ENCODE measurements at places on chromosomes 4 and X. TPM values are rescaled to one million over a fixed set of nuclear protein-coding genes. Genes with fewer than 3 reads are reported as not detected.

DNA sequence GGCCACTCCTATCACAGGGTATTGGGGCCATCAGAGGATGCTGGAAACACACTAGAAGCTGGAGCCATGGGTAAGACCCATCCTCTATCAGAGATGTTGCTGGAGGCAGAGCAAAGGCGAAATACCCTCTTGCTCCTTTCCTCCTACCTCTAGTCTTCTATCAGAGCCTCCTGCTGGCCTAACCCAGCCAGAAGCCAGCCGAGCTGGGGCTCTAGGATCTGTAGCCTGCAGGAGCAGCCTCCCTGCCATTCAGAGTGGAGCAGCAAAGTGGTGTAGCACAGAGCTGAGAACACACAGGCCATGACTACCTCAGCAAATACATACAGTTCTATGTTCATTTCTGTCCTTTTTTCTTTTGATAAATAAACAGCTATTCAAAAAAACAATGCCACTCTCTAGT is 35.7 kb downstream of the GATB start:
- no peaks in the 10 kb centered on the region for H3K36me3 ChIP-seq
- DNase-seq = peak; percentile 41
- no peak overlapping the region for H3K27ac ChIP-seq
- H3K27me3 ChIP-seq = no peaks in the 10 kb centered on the region

GRCh38 chr4:165059386-165059785 is 5.7 kb downstream of the TRIM75 start:
- H3K4me1 ChIP-seq = no peaks in the 10 kb centered on the region
- H3K27ac ChIP-seq = no peak overlapping the region
- no peak for DNase-seq
- no peak overlapping the region for H3K4me3 ChIP-seq
- no peaks in the 10 kb centered on the region for H3K27me3 ChIP-seq

GRCh38 chrX:50801135-50801534 is 12.9 kb downstream of the SHROOM4 start:
- H3K4me3 ChIP-seq = no peak overlapping the region
- H3K36me3 ChIP-seq = no peaks in the 10 kb centered on the region
- peaks cover 9% of the 10 kb centered on the region for H3K4me1 ChIP-seq
- no peaks in the 10 kb centered on the region for H3K27me3 ChIP-seq
- no peak for DNase-seq

DNA sequence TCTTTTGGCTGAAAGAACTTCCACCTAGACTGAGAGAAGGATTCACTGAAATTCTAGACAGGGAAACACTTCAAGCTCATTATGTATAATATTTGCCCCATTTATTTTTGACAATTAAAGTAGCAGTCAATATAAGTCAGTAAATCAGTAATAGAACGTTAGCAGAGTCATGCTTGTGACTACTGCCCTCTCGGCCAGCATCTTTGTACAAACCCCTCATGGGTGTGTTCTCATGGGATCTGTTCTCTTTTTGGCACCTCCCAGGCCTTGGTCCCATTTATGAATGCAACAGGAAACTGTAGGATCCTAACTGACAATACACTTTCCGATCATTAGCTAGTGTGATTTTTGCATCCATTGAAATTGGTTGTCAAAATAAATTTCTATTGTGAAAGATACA is 2.9 kb downstream of the MSL3 start:
- no peak for DNase-seq
- peaks cover 13% of the 10 kb centered on the region for H3K27me3 ChIP-seq
- no peak overlapping the region for H3K4me3 ChIP-seq
- no peaks in the 10 kb centered on the region for H3K36me3 ChIP-seq
- H3K27ac ChIP-seq = no peak overlapping the region

TMEM255A gene
- 0.28 TPM for total RNA-seq

ANAPC10 gene
- 27.5 TPM for total RNA-seq

ERAS gene
- not detected for total RNA-seq

VEGFC gene
- total RNA-seq = 1.0 TPM

CCSER1 gene
- 3.4 TPM for total RNA-seq

Measured in GM23338 (cell line).